Daoy (cell line): ENCODE measurements at places on chromosomes 6 and 20. TPM values are rescaled to one million over a fixed set of nuclear protein-coding genes. Genes with fewer than 3 reads are reported as not detected.

POU5F1 gene
- 5.6 and 12.2 TPM in 2 replicates for total RNA-seq

SLC22A16 gene
- total RNA-seq, result not detected in 2 replicates

GABRR1 gene
- total RNA-seq, result not detected in 2 replicates

SAMD5 gene
- 2.0 and 2.7 TPM in 2 replicates for total RNA-seq

KCNS1 gene
- total RNA-seq, result not detected in 2 replicates

MUC21 gene
- total RNA-seq, result not detected in 2 replicates

STX7 gene
- 26.5 and 28.4 TPM in 2 replicates for total RNA-seq

HLA-F gene
- 19.9 and 21.8 TPM in 2 replicates for total RNA-seq

CAPN11 gene
- not detected in 2 replicates for total RNA-seq

SPTLC3 gene
- total RNA-seq, result 2.1 and 10.0 TPM in 2 replicates

RPL10A gene
- total RNA-seq, result 1,576 and 1,963 TPM in 2 replicates

LHFPL5 gene
- total RNA-seq, result not detected in 2 replicates

TRIM31 gene
- total RNA-seq, result 0.11 TPM in 1 of 2 replicates, not detected in the other

FAM217A gene
- total RNA-seq, result not detected in 2 replicates

PRL gene
- total RNA-seq, result not detected in 2 replicates

TENT5A gene
- 11.5 and 13.0 TPM in 2 replicates for total RNA-seq

SMIM13 gene
- total RNA-seq, result 28.3 and 29.0 TPM in 2 replicates

SEC63 gene
- 6.2 and 11.0 TPM in 2 replicates for total RNA-seq

CLPSL2 gene
- not detected in 2 replicates for total RNA-seq

CST2 gene
- not detected in 2 replicates for total RNA-seq

CYP39A1 gene
- total RNA-seq, result 2.9 and 5.1 TPM in 2 replicates

TREML2 gene
- total RNA-seq, result not detected in 2 replicates

SMLR1 gene
- total RNA-seq, result not detected in 2 replicates

CDSN gene
- total RNA-seq, result not detected in 2 replicates

TOMM6 gene
- total RNA-seq, result 229 and 285 TPM in 2 replicates

SLX4IP gene
- total RNA-seq, result 3.1 and 3.6 TPM in 2 replicates

SIRPD gene
- not detected in 2 replicates for total RNA-seq

SOX18 gene
- total RNA-seq, result not detected in 2 replicates

ANKRD66 gene
- total RNA-seq, result not detected in 2 replicates

NTSR1 gene
- 0.17 TPM in 1 of 2 replicates, not detected in the other for total RNA-seq

BIRC7 gene
- 0.51 and 1.7 TPM in 2 replicates for total RNA-seq

LY6G6C gene
- not detected in 2 replicates for total RNA-seq

PPP1R14C gene
- total RNA-seq, result 12.3 and 17.5 TPM in 2 replicates

XRN2 gene
- 91.5 and 97.2 TPM in 2 replicates for total RNA-seq

CST3 gene
- 46.3 and 46.6 TPM in 2 replicates for total RNA-seq

LY6G5B gene
- total RNA-seq, result 0.91 and 6.3 TPM in 2 replicates

GPR6 gene
- total RNA-seq, result not detected in 2 replicates

HAO1 gene
- not detected in 2 replicates for total RNA-seq

ADGRF5 gene
- total RNA-seq, result 0.11 TPM in 1 of 2 replicates, not detected in the other

ENPP4 gene
- total RNA-seq, result 18.7 and 19.6 TPM in 2 replicates

HLA-DQB1 gene
- 0.23 and 0.51 TPM in 2 replicates for total RNA-seq

MAPK13 gene
- 0.18 and 0.46 TPM in 2 replicates for total RNA-seq
